Right ventricle myocardium inferior (tissue), 1 donor: ENCODE measurements at places on chromosomes 11 and 22. TPM values are rescaled to one million over a fixed set of nuclear protein-coding genes. Genes with fewer than 3 reads are reported as not detected.

DNA sequence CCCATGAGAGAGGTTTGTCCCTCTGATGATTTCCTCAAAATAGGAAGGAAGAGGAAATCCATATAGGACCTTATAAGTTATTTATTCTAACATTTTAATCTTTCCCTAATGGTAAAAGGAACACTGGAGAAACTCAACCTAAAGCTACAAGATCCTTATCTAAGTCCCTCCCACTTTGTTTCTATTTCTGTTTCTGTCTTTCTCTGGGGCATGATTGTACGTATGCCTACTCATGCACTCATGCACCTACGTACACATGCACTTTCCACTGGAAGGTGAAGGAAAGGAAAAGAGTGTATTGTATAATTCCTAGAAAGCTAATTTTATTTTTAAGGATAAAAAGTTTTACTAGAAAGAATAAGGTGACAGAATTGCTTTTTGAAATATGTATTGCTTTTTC lies 125.0 kb downstream of the RAB38 start:
- no peak for DNase-seq

GRCh38 chr11:96306933-96307775 lies 35.8 kb downstream of the MAML2 start:
- DNase-seq = peak; percentile 66

GRCh38 chr11:69387409-69387885 lies 93.5 kb downstream of the MYEOV start:
- DNase-seq = no peak

- no peak for DNase-seq
These were observed 17.6 kb downstream of the PLA2G6 start for GRCh38 chr22:38163844-38164550.

DNA sequence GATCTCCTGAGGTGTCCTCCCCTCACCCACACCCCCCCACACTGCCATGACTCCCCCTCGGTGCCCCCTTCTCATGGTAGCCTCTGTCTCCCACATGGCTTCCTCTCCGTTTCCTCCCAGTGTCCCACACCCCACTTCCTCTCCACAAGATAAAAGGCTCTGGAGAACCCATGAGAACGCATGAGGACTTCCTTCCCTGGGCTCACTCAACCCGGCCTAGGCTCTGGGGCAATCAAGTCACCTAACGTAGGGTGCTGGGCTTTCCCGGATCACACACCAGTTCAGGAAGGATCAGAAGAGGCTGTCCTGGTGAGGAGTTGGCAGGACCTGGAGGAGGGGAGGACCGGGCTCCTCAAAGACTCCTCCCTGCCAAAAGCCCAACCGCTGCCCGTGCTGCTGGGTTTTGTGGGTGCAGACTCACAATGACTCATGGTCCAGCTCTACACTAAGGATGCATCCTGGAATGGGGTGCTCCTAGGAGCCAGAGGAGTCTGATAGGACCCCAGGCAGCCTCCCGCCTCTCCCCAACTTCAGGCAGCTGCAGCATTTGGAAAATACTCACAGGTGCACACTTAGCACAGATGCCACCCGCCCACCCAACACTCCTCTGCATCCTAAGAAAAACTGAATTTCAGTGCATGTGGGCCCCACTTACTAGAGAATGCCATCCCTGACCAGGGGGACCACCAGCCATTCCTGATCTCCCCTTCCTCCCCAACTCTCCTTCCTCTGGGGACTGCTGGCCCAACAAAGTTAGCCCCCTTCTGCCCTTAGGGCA lies 21.0 kb downstream of the SLC22A12 start:
- DNase-seq = peak; percentile 48

OR8D1 gene
- total RNA-seq = not detected

- DNase-seq = no peak
These were observed 774.1 kb downstream of the BRD1 start for GRCh38 chr22:49053578-49053977.

DNA sequence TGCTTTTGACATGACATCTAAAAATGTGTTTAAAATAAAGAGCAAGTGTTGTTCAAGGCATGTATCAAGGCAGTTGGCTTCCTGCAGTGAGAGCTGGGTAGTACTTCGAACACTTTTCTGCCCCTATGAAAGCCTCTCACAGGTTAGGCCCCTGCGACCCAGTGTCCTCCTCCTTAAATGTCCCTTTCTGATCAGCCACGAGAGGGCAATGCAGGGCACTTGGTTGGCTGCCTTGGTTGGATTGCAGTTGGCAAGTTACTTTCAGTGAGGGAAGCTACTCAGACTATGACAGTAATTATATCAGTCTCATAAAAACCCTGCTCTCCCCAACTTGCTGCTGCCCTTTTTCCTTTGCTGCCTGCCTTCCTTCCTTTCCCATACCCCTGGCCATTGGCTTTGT lies 743.8 kb downstream of the NTM start:
- DNase-seq = no peak

OR52A1 gene
- not detected for total RNA-seq

DNA sequence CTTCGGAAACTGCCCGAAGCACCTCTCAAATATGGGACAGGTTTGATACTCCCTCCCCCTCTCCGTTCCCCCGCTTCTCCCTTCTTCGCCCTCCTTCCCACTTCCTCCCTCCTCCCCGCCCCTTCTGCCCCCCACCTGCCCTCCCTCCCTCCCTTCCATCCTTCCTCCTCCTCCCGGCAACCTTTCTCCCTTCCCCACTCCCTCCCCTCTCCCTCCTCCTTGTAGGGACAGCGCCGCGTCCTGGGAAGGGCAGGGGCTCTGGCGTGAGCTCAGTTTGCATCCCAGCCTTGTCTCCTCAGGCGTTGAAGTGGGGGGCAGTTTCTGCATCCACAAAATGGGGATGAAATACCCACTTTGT lies 6.1 kb upstream of the NFAM1 start:
- no peak for DNase-seq

DNA sequence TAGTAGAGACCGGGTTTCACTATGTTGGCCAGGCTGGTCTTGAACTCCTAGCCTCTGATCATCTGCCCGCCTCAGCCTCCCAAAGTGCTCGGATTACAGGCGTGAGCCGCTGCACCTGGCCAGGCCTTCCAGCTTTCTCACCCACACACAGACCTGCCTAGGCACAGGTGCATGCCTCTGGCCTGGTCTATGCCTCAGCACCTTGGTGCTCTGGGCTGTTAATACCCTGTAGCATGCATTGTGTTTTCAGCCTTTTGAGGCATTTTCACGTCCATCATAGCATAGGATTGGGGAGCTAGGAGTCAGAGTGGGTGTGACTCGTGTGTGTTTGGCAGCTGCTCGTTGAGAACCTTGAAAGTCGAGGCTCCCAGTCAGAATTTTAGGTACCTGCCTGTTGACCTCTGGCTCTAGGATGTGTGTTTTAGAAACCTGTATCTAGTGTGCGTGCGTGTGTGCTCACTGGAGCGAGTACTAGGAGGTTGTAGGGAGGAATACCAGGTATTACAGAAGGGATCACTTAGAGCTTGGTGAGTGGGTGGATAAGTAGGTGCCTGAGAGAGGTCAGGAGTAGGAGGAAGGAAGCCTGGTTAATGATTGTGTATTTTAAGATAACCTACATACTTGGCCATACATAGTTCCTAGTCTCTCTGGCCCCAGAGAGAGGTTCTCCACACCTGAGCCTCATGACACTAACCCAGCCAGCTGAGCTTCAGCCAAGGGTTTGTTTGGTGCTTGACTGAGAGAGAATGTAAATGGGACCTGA lies 20.0 kb downstream of the CRKL start:
- DNase-seq = no peak
